ENCODE measurements at places on chromosomes 4 and X.

DNA sequence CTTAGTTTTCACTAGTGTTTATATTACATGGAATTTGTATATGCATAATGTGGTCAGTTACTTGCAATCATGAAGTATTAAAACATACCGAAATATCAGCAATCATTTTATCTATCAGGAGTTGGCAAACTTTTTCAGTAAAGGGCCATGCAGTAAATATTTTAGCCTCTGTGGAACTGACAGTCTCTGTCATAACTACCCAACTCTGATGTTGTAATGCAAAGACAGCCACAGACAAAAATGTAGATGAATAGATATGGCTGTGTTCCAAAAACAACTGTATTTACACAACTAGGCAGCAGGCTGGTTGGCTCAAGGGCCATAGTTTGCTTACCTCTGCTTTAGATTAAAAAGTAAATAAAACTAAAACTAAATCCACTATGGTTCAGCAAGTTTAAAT lies 200.2 kb downstream of the HS3ST1 start:
- no peak for DNase-seq

- no peak for DNase-seq
Observed at GRCh38 chr4:136731025-136731424, 801.3 kb downstream of the PCDH18 start.

- no peak for DNase-seq
Observed at GRCh38 chr4:79857811-79858210, 215.2 kb downstream of the ANTXR2 start.

DNA sequence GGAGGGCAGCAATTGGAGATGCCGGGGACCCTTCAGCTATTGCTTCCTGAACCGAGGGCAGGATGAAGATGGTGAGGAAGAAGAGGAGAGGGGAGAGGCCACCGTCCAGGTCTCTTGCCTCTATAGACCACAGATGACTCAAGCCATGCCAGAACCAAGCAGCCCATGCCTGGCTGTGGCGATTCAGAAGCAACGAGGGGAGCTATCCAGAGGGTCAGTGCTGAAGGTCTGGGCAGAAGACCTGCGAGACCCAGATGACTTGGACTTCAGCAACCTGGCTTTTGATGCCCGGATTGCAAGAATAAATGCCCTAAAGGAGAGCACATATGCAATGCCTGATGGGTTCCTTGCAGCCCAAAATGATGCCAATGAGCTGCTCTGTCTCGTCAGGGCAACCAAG lies 70.2 kb upstream of the PRPS2 start:
- DNase-seq, result no peak

DNA sequence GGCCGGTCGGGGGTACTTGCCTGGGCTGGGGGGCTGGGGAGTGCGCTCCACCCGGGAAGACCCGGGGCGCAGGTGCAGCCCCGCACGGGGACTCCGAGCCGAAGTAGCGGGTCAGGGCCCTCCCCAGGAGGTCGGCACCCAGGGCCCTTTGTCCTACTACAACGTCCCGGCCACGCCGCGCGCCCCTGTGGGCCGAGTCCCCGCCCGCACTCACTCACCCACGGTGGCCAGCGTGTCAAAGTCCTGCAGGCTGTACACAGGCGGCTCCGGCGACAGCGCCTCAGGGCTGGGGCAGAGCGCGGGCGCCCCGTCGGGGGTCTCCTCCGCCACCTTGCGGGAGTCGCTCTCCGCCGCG lies 602 bp downstream of the PRKX start:
- peak; percentile 54 for DNase-seq

GRCh38 chr4:38677441-38677840 lies 13.4 kb downstream of the KLF3 start:
- no peak for DNase-seq

DNA sequence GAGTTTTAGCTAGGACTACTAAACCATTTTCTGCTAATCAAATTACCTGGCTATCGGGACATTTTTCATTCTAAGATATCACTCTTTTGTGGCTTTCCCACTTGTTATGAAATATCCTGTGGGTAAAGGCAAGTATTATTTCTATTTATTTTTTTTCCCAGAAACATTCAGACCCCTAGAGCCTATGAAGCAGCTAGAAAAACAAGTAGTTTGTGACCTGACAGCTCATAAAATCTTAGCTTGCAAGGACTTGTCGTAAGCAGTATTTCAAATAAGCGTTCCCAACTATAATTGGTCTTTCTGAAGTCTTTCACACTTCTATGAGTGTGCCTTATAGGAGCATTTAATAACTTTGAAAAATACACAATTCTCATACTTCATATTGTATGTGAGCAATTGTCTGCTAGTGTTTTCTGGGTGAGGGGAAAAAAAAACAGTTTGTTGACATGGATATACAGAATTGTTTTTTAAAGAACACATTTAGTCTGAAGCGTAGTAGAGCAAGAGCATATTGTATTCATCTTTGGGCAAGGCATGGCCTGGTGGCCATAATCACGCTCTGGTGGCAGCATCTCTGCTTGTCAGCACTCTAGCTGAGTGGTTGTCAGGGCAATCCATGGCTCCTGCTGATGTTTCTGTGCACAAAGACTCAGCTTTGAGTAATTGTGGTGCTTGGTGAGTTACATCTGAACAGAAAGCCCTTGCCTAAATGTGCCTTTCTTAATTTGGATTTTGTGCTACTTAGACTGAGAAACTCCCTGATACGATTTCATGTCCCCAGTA lies 2.6 kb downstream of the MCUB start:
- DNase-seq, result no peak

DNA sequence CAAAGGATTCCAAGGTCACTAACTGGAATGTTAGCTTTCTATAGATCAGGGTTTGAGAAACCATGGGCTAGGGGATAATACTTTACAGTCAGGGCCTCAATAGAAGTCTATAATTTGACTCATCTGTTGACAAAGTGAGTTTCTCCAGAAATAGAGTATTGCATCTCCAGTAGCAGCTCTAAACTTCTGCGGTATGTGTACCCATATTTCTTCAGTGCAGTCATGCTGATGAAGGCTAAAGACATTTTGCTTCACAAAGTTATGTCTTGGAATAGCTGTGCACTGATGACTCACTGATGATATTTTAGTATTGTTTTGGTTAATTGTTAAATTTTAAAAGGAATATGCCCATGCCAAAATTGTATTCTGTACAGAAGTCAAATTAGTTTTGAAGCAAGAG lies 464.9 kb upstream of the AMOT start:
- DNase-seq, result no peak

DNA sequence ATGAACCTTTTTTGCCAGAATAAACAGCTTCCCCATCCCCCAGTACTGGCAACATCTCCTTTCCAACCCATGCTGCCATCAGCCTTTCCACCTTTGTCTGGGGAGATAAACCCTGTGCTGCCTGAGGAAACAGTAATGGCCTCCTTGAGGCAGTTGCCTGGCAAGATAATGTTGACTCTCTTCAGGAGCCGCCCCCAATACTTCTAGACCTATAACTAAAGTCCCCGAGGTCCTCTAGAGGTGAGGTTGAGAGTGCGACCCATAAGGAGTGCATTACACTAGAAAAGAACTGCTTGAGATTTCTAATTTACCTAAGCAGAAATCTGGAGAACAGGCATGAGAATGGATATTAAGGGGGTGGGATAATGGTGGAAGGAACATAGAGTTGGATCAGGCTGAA lies 963.2 kb upstream of the PCDH7 start:
- no peak for DNase-seq

GRCh38 chrX:95628796-95629195 lies 1055.8 kb upstream of the DIAPH2 start:
- no peak for DNase-seq

- no peak for DNase-seq
Observed at GRCh38 chrX:128739539-128739938, 687.3 kb upstream of the ACTRT1 start.

Data from GM06990 (cell line).